ENCODE measurements at places on chromosomes 3 and 15.

GRCh38 chr15:73382115-73382514, 13.4 kb upstream of the HCN4 start:
- DNase-seq = no peak

DNA sequence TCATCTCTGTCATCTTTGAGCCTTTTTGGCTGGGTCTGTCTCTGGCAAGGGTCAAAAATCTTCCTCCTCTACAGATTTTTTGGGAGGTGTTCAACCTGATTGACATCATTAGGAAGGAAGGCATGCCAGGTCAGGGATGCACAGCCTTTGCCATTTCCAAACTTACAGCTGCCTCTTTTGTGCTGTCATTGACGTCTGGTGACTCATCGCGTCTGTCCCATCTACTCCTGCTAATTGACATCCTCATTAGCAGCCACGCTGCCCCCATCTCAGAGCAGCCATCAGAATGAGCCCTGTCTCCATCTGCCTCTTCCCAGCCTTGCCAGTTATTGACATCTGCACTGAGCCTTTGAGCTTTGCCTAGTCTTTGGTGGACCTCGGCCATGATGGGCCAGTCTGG, 53.0 kb downstream of the PDIA5 start:
- no peak for DNase-seq

DNA sequence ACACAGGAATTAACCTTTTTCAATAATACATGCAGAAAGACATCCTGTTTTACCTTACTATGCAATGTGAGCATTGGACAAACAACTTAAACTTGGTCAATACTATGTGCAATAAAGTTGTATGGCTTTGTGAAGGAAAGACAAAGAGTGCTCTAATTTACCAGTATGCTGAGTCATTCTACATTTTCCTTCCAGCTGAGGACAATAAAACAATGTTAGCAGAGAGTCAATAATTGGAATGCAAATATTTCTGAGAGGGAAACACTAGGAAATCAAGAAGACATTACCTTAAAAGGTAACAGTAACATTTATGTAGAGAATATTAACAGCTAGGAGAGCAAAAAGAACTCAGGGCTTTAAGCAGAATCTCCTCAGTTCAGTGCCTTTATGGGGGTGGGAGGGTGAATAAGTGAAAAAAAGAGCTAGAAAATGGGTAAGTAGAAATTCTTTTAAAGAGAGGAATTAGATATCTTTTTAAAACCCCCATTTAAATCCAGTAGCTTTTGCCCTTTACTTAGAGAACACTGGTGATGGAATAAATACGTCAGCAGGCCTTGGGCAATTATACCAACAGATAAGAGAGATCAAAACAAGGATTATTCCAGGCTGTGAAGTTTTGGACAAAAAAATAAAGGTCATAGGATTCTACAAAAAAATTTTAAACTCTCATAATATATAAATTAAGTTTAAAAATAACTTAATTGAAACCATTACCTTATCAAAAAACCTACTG, 11.6 kb upstream of the HGD start:
- no peak for DNase-seq

DNA sequence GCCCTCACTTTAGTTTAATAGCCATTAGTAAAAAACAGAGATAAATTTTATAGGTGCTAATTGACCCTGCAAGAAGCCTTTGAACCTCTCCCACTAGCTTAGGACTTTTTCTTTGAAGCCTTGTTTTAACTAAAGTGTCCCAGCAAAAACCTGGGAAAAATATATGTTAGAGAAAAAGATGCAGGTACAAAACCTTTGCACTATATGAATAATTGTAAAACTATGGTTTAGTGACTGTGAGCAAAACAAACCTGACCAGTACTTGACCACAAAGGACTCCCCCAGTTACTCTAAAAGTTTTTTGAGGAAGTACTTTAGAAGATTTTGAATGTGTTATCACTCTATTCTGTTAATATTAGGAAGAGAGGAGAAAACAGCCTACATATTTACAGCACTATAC, 123.3 kb upstream of the TP63 start:
- no peak for DNase-seq

GRCh38 chr15:46502667-46503066, 867.8 kb downstream of the SQOR start:
- DNase-seq = no peak

DNA sequence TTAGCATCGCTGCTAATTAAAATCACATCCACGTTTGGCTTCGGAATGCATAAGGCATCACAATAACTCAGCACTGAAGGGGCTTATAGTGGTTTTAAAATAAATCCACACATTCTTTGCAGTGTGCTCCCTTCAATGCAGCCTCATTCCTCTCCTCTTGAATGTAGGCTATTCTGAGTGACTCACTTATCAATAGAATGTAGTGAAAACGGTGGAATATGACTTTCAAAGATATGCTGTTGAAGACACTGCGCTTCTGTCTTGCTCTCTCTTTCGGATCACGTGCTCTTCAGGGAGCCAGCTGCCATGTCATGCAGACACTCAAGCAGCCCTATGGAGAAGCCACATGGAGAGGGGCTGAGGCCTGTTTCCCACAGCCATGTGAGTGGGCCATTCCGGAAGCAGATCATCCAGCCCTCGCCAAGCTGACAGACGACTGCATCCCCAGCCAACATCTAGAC, 87.4 kb downstream of the CRYGS start:
- DNase-seq = no peak

GRCh38 chr15:31570591-31570990, 244.0 kb downstream of the KLF13 start:
- no peak for DNase-seq

GRCh38 chr3:71264840-71265239, 318.7 kb downstream of the FOXP1 start:
- DNase-seq = no peak

DNA sequence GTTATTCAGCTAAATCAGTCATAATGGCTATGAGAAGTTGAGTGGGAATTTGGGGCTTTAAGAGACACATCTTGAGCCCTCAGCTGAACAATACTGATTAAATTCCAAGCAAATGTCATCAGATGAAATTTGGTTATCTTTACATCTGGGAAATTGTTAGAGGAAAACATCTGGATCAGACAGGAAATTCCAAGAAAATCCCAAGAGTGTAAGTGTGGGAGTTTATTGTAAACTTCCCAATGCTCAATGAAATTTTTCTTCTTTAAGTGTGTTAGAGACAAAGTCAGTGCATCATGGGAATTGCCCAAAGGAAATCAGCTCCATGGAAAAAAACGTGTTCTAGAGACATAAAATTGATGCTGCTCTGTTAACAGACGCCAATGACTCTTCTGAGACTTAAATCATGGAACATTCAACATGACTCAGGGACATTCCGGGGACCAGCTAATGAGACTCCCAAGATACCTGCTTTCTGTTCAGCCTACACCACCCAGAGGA, 19.8 kb upstream of the DCLK3 start:
- DNase-seq = no peak

DNA sequence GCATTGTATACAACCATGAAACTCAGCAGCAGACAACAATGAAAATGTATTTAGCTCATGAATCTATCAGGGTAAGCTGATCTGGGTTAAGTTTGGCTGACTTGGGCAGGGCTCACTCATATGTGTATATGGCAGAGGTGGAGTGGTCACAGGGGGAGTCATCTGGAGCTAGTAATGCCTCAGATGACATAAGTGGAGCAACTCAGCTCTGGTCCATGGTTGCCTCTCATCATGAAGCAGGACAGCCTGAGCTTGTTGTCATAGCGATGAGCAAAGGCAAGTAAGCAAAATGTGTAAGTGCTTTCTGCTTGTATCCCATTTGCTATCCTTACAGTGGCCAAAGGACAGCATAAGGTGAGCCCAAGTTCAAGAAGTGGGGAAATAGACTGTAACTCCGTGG, 64.5 kb downstream of the ALCAM start:
- no peak for DNase-seq

- DNase-seq = no peak
Observed at GRCh38 chr3:120344349-120344748, 4.8 kb downstream of the LRRC58 start.

All from stimulated activated CD8-positive, alpha-beta memory T cell treated with anti-CD3 and anti-CD28 coated beads, Interleukin-2, amount 100 ng/mL, for 1 hour (primary cell).